ENCODE measurements at places on chromosomes 7 and 10.

DNA sequence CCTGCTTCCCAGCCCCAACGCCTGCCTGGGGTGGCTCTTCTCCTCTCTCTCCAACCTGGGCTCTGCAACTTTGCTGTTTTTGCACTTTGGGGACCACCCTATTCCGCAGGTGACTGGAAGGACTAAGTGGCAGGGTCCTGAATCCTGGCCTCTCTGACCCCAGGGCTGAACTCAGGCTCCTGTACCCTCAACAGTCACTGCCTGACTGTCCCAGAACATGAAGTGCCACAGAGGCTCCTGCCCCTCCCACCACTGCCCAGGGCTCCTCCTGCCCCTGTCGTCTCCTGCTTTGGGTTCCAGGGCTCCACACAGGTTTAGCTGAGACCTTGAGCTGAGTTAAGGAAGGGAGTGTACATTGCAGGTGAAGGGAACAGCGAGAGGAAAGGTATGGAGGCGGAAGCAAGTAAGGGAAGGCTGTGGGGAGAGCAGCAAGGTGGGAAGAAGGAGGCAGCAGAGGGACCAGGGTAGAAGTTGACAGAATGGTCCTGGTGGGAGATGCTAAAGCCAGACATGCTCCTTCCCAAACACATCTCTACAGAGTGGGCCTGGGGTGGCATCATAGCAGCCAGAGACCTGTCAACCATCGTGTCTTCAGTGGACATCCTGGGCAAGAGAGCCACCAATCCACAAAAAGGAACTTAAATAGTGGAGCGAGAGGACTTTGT lies 5.7 kb upstream of the GRID1 start:
- peak; percentile 2 for DNase-seq
- no peaks in the 10 kb centered on the region for H3K36me3 ChIP-seq
- H3K27me3 ChIP-seq = peaks cover 86% of the 10 kb centered on the region
- peaks cover 10% of the 10 kb centered on the region for H3K4me1 ChIP-seq
- H3K4me3 ChIP-seq = no peak overlapping the region

- no peak for DNase-seq
- no peak overlapping the region for H3K27ac ChIP-seq
- H3K4me1 ChIP-seq = peaks cover 48% of the 10 kb centered on the region
- no peaks in the 10 kb centered on the region for H3K36me3 ChIP-seq
- H3K4me3 ChIP-seq = no peak overlapping the region
Measured at GRCh38 chr10:31352436-31353226, 33.6 kb downstream of the ZEB1 start.

DNA sequence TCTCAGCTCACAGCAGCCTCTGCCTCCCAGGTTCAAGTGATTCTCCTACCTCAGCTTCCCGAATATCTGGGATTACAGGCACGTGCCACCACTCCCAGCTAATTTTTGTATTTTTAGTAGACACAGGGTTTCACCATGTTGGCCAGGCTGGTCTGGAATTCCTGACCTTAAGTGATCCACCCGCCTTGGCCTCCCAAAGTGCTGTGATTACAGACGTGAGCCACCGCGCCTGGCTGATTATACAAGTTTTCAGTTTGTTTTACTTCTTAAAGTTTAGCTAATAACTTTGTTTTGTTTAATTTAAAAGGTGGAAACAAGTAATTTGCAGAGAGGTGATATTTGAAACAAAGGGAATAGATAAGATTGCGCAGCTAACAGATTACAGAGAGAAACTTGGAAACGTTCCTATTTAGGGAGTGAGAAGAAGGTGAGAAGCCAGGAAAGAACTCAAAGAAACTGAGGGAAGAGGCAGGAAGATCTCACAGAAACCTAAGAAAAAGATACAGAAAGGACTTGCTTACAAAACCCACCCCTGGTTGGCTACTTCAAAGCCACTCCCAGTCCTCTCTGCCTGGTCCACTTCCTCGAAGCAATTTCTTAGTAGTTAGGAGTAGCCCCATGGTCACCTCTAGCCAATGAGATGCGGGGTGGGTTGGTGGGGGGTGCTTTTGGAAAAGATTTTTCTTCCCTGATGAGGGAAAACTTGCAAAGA lies 15.0 kb upstream of the PDLIM1 start:
- no peaks in the 10 kb centered on the region for H3K27me3 ChIP-seq
- peak overlapping the region; percentile 8 for H3K27ac ChIP-seq
- H3K36me3 ChIP-seq = no peaks in the 10 kb centered on the region
- peak; percentile 41 for DNase-seq

DNA sequence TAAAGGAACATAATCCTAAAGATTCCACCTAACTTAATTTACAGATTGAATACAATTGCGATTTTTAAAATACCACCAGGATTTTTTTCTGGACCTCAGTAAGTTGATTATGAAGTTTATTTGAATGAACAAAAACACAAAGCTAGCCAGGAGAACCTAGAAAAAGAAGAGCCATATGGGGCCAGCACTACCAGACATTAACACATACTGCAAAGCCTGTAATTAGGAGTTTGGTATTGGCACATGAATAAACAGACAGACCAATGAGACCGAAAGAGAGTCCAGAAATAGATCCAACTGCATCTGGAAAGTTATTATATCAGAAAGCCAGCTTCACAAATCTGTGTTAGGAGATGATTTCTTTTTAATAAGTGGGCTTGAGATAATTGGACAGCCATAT lies 105.5 kb upstream of the CHST15 start:
- no peak overlapping the region for H3K27ac ChIP-seq
- DNase-seq = no peak
- H3K4me1 ChIP-seq = no peaks in the 10 kb centered on the region

DNA sequence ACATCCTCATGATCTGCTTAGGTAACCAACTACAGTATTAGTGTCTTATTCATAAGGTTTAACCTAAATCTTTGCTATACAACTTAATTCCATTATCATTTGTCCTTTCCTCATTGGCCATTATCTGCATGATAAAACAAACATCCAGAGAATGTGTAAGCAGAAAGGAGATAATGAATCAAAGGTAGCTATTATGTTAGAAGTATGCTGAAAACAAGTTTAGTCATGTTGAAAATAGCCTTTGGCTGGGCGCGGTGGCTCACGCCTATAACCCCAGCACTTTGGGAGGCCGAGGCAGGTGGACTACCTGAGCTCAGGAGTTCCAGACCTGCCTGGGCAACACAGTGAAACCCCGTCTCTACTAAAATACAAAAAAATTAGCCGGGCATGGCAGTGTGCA lies 78.2 kb downstream of the NT5C2 start:
- H3K36me3 ChIP-seq = no peaks in the 10 kb centered on the region
- peak; percentile 34 for DNase-seq
- no peak overlapping the region for H3K27ac ChIP-seq
- peaks cover 51% of the 10 kb centered on the region for H3K4me1 ChIP-seq
- H3K4me3 ChIP-seq = no peak overlapping the region

DNA sequence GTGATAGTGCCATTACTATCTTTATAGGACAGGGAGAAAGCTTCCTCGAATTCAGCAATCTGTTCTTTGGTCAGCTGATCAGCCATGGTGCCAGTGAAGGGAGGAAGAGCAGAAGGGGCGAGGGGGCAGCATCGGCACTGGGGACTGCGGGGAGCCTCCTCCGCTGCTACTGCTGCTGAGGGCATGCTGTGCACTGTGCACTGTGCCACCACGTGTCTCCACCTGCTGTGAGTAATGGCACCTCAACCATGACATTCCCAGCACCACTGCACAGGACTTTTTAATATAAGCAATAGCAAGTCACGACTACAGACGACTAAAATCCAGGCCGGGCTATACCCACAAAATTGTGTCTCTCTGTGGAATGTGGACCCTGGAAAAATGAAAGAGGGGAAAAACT lies 105.0 kb upstream of the LANCL2 start:
- no peak for DNase-seq
- H3K27me3 ChIP-seq = no peaks in the 10 kb centered on the region
- H3K36me3 ChIP-seq = no peaks in the 10 kb centered on the region
- no peak overlapping the region for H3K4me3 ChIP-seq

DNA sequence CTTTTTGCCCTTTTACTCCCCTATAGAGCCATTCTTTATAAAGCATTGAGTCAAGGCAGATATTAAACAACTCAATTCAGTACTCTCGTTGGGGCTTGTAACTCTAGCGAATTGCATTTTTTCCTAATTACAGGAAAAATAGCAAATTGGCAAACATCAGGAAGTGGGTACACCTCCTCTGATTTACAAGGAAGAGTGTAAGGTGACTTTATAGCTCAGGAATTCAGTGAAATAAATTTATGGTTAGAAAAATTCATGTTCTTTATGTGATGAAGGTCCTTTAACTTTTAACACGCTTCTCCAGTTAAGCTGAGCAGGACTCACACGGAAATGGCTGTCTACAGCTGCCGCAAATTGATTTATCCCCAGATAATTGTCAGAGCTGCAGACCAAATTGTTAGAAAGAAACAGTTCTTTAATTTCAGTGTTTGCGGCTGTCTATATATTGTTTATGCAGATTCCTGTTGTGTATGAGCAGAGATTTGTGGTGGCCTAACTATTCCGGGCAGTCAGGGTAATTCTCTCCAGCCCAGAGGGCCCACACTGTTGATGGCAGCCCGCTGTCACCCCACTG lies 151.1 kb upstream of the MKI67 start:
- DNase-seq = no peak
- no peak overlapping the region for H3K4me3 ChIP-seq
- H3K4me1 ChIP-seq = no peaks in the 10 kb centered on the region
- H3K36me3 ChIP-seq = no peaks in the 10 kb centered on the region
